ENCODE measurements at places on chromosomes 12 and 14.
A peak's percentile ranks its signal among the peaks of the same experiment; 100 is the strongest.

GRCh38 chr12:131832321-131833231 is 4.4 kb downstream of the MMP17 start:
- H3K4me3 ChIP-seq: no peak overlapping the region
- no peak for DNase-seq
- H3K27me3 ChIP-seq: peaks cover 33% of the 10 kb centered on the region

DNA sequence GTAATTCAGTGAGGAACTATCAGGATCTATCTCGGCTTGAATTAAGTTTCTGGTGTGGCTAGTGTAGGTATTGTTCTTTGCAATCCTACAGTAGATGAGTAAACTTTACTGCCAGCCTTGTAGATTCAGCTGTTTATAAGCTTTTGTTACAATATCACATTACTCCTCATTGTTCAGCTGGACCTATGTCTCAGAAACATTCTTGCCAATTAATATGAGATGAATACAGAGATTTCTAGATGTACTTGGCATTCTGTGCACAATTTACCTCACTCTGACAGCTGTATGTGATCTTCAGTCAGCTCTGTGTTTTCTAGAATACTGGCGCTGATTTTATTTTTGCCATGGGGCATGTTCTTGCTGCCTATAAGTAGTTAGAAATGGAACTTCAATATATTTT is 55.7 kb downstream of the METTL25 start:
- no peak overlapping the region for H3K27ac ChIP-seq
- no peak overlapping the region for H3K4me3 ChIP-seq
- DNase-seq: no peak
- H3K27me3 ChIP-seq: no peaks in the 10 kb centered on the region

DNA sequence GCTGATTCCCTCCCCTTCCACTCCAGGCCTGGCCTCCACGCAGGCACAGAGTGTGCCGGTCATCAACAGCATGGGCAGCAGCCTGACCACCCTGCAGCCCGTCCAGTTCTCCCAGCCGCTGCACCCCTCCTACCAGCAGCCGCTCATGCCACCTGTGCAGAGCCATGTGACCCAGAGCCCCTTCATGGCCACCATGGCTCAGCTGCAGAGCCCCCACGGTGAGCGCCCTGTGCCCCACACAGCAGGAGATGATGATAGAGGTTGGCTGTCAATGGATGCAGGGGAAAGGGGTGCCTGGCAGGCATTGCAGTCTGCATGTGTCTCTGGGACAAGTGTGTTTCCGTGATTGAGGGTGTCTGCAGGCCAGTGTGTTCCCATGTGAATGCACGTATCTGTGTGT is 18.8 kb downstream of the C12orf43 start:
- H3K27me3 ChIP-seq: no peaks in the 10 kb centered on the region
- peaks cover 9% of the 10 kb centered on the region for H3K36me3 ChIP-seq
- H3K4me3 ChIP-seq: no peak overlapping the region
- H3K4me1 ChIP-seq: no peaks in the 10 kb centered on the region
- DNase-seq: no peak

GRCh38 chr12:25056486-25057130 is 107.7 kb upstream of the BCAT1 start:
- no peaks in the 10 kb centered on the region for H3K36me3 ChIP-seq
- H3K4me3 ChIP-seq: no peak overlapping the region
- H3K27ac ChIP-seq: no peak overlapping the region
- no peaks in the 10 kb centered on the region for H3K4me1 ChIP-seq
- no peak for DNase-seq

DNA sequence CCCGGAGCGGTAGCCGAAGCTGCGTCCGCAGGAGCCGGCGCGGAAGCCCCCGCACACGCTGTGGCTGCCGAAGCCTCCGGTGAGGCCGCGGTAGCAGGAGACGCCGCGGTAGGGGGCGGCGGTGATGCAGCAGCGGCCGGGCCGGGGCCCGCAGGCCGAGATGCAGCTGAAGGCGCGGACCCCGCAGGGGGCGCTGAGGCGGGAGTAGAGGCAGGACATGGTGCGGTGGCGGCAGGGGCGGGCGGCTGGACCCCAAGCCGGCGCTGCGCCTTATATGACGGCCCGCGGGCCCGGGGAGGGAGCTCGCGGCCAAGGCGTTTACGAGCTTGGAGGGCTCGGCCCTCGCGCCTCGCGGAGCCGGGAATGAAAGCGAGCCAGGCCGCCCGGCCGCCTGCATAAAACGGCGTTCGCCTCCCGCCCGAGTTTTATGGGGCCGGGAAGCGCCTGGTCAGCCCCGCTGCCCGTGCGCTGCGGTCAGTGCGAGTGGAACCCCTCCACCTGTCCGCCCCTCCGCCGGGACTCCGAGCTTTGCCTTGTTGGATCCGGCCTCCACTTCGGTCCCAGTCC is 16.0 kb upstream of the KRT86 start:
- H3K27ac ChIP-seq: no peak overlapping the region
- peaks cover 3% of the 10 kb centered on the region for H3K4me1 ChIP-seq
- no peaks in the 10 kb centered on the region for H3K36me3 ChIP-seq
- peak overlapping the region; percentile 44 for H3K4me3 ChIP-seq

DNA sequence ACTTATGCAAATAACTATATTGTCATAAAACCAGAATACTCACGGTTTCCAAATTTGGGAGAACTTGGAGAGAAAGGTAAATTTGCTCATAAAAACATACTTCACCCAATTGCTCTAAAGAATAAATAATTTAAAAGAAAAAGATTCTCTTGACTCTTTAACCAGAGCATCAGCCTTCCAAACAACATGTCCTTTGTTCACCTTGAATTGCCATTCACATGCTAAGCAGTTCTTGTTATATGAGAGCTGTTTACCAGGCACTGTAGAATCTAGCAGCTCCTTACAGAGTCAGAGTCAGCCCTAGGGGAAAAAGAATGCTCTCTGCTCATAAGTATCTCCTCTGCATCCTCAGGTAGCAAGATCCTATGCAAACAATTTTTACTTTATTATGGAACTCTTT is 10.2 kb downstream of the SLCO1A2 start:
- no peaks in the 10 kb centered on the region for H3K36me3 ChIP-seq
- H3K27me3 ChIP-seq: no peaks in the 10 kb centered on the region
- DNase-seq: no peak

- H3K27me3 ChIP-seq: no peaks in the 10 kb centered on the region
- H3K36me3 ChIP-seq: no peaks in the 10 kb centered on the region
- no peaks in the 10 kb centered on the region for H3K4me1 ChIP-seq
- DNase-seq: no peak
- H3K27ac ChIP-seq: no peak overlapping the region
These were observed 10.3 kb upstream of the RNASE12 start for GRCh38 chr14:20601522-20601921.

GRCh38 chr12:13293096-13293495 is 96.6 kb downstream of the EMP1 start:
- no peak overlapping the region for H3K27ac ChIP-seq
- H3K27me3 ChIP-seq: no peaks in the 10 kb centered on the region
- H3K4me3 ChIP-seq: no peak overlapping the region
- no peaks in the 10 kb centered on the region for H3K36me3 ChIP-seq

- no peak overlapping the region for H3K4me3 ChIP-seq
- no peak for DNase-seq
- no peak overlapping the region for H3K27ac ChIP-seq
- H3K36me3 ChIP-seq: no peaks in the 10 kb centered on the region
- no peaks in the 10 kb centered on the region for H3K27me3 ChIP-seq
These were observed 72.7 kb upstream of the GRIP1 start for GRCh38 chr12:66751432-66752113.

- no peaks in the 10 kb centered on the region for H3K27me3 ChIP-seq
- H3K27ac ChIP-seq: no peak overlapping the region
- H3K4me1 ChIP-seq: no peaks in the 10 kb centered on the region
- H3K4me3 ChIP-seq: no peak overlapping the region
These were observed 19.7 kb downstream of the ELK3 start for GRCh38 chr12:96213869-96214268.

DNA sequence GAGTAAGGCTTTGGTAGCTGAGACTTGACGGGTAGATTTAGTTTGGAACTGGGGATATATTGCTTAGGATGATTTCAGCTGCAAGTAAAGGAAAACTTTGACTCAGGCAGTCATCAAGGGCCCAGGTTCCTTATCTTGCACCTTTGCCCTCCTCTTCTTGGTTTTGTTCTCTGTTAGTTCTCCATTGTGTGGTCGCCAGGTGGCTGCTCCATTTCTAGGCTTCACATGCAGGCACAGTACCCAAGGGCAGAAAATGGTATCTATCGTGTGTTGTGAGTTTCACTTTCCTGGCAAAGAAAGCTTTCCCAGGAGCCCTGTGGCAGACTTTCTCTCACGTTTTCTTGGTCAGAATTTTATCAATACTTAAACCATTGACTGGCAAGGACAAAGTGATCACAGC is 50.8 kb downstream of the VRK1 start:
- no peak for DNase-seq
- H3K4me3 ChIP-seq: no peak overlapping the region

DNA sequence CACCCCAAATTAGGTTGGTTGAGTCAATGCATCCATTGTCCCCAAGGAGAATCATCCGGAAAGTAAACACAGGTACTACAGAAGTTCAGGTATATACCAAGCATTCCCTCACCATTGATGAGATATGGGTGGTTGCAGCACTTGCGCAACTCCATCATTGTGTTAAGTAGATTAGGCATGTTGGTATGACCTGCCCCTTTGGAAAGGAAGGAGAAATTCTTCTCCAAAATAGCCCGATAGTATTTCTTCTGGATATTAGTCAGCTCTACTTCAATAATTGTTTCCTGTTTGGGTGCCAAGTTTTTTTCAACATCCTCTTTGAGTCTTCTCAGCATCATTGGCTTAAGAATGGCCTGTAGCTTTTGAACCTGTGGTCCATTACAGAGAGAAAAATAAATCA is 21.3 kb upstream of the SUPT16H start:
- peaks cover 98% of the 10 kb centered on the region for H3K36me3 ChIP-seq
- H3K27ac ChIP-seq: no peak overlapping the region
- H3K4me3 ChIP-seq: no peak overlapping the region
- no peaks in the 10 kb centered on the region for H3K27me3 ChIP-seq
- DNase-seq: no peak

DNA sequence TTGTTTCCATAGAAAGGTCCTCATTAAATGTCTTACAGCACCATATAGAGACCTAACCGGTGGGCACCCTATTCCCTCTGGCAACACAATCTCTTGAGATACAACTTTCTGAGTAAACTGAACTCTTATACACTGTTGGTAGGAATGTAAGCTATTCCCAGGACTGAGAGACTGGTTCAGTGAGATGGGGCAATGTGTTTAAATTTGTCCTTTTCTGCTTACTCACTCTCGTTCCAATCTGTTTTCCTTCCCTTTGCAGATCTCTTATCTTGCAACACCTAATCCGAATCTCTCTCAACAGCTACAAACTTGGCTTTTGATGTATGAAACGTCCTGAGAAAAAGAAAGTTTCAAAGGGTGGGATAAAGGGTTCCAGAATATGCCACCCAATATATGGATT is 26.1 kb upstream of the ETV6 start:
- H3K27me3 ChIP-seq: no peaks in the 10 kb centered on the region
- no peak overlapping the region for H3K4me3 ChIP-seq
- no peak for DNase-seq
- peaks cover 5% of the 10 kb centered on the region for H3K4me1 ChIP-seq
- no peak overlapping the region for H3K27ac ChIP-seq

GRCh38 chr14:56501909-56502530 is 77.6 kb upstream of the TMEM260 start:
- H3K27me3 ChIP-seq: no peaks in the 10 kb centered on the region
- H3K36me3 ChIP-seq: no peaks in the 10 kb centered on the region
- no peak overlapping the region for H3K4me3 ChIP-seq
- no peaks in the 10 kb centered on the region for H3K4me1 ChIP-seq
- H3K27ac ChIP-seq: no peak overlapping the region

DNA sequence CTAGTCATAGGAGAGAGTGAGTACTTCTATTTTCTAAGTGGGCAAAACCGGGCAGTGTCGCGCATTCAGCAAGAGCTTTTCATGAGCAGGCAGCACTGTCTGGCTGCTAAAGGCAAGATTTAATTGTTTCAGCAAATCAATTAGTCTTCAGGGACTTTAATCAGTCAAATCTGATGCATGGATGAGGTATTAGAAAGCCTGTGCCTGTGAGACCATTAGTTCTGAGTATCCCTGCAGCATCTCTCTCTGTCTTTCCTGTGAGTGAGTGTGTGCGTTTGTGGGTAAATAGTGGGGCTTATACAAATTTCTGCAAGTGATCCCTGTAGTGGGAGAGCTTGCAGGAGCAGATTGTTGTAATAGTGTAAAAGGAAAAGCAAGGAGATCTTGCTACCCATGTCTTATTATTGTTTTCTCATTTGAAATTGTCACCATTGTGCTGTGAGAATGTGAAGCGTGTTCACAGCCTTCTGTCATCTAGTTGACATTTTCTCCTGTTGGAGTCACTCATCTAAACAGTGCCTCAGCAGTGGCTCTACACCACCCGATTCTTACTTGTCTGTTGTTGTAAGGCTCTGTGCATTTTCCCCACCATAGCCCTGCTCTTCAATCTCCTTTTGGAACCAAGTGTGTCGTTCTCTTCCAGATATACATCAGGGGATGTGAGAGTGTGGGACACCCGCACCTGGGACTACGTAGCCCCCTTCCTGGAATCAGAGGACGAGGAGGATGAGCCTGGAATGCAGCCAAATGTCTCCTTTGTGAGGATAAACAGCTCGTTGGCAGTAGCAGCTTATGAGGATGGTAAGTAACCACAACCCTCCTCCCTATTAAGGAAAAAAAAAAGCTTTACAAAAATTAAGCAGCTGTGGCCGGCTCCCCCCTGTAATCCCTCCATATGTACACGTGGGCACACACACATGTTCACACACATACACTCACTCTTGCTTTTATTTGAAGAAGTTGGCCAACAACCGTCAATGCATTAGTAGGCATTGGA is 53.6 kb downstream of the FBXW8 start:
- H3K27ac ChIP-seq: no peak overlapping the region
- no peak overlapping the region for H3K4me3 ChIP-seq
- H3K4me1 ChIP-seq: no peaks in the 10 kb centered on the region
- peaks cover 16% of the 10 kb centered on the region for H3K36me3 ChIP-seq
- H3K27me3 ChIP-seq: no peaks in the 10 kb centered on the region

DNA sequence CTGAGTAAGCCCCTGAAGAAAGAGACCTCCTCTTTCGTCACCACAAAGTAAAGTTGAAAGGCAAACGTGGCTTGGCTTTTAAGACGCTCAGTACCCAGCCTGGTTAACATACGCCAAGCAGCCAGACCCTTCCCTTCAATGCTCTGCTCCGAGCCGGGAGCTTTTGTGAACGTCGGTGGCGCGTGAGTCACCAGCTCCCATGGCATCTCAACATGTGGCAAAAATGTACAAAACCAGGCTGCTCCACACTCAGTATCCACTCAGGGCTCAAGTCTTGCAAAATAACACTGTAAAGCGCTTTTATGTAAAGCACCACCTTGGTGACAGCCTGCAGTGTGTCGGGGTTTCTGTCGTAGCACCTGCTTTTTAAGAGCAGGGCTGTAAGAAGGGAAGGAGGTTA is 89.0 kb downstream of the SETD3 start:
- no peak overlapping the region for H3K4me3 ChIP-seq
- H3K36me3 ChIP-seq: peaks cover 10% of the 10 kb centered on the region
- H3K27me3 ChIP-seq: no peaks in the 10 kb centered on the region

DNA sequence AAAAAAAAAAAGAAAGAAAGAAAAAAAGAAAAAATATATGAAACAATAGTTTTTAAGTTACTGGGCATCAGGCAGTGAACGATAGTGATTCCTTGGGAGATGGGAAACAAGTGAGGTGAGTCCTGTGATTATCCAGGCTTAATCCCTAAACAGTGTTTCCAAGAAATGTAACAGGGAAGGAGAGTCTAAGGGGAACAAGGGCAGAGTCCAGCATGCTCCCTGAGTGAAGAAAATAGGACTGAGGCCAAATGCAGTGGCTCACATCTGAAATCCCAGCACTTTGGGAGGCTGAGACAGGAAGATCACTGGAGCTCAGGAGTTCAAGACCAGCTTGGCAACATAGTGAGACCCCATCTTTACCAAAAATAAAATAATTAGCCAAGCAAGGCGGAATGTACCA is 40.7 kb downstream of the R3HDM2 start:
- no peak overlapping the region for H3K27ac ChIP-seq
- DNase-seq: no peak
- peaks cover 12% of the 10 kb centered on the region for H3K36me3 ChIP-seq
- no peaks in the 10 kb centered on the region for H3K4me1 ChIP-seq
